ENCODE measurements at places on chromosomes 13 and 19. TPM values are rescaled to one million over a fixed set of nuclear protein-coding genes. Genes with fewer than 3 reads are reported as not detected.

DNA sequence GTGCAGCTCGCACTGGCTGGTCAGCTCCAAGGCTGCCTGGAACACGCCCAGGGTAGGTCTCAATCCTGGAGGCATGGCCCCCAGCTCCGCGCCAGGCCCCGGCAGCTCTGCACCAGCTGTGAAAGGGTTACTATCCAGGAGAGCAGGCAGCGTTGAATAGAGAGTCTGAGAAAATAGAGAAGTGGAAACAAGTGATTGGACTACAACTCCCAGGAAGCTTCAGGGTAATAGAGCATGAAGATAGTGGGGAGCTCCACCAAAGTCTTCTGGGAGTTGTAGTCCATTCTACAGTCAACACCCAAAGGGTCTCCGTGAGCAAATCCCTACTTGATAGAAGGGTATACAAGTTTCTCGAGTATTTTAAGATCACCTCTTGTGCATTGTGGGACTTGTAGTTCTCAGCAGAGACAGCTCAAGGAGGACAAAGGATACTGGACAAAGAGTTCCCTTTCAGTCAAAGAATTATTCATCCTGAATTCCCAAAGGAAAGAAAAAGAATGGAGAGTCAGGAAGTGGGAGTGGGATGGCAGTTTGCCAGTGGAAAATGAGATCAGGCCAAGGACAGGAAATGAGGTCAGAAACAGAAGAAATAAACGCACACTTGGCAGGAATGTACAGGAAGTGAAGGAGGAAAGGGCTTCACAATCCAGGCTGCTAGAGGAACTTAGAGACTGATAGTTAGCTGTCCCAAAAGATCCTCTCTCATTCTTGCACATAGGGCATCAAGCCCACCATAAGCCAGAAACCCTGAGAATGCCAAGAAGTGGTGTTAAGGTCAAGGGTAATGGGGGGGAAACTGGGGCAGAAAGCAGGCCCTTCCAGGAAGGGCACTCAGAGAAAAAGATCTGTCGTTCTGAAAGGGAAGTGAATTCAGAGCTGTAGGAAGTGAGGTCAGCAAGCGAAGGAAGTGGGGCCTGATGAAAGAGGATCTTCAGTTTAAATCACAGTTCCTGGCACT is 5.5 kb upstream of the MAMSTR start:
- DNase-seq, result peak; percentile 100

Gene DAZAP1
- total RNA-seq, result 74.9 TPM

DNA sequence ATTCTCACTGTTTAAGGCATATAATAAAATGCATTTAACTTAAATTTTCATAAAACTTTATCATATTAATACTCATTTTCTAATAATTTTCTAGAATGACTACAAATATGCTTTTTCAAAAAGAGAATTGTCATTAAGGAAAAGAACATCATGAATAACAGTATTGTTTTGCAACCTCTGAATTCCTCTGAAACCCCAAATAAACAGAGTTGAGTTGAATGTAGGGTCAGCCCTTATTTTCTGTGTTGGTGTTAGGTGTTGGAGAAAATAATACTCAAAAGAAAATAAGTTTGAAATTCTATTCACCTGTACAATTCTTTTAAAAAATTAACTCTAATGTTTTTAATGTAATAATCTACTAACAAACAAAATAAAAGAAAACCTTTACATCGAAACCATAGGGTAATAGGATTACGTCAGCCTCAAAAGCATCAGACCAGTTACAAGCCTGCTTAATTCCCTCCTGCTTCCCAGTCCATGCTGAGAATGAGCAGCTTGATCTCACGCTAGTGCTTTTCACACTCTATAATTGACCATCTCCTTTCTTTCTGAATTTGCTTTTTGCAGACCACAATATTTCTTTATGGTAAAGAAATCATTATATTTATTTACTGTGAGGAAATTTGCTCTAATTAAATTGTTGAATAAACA is 160.9 kb downstream of the PCDH9 start:
- no peak for DNase-seq

DNA sequence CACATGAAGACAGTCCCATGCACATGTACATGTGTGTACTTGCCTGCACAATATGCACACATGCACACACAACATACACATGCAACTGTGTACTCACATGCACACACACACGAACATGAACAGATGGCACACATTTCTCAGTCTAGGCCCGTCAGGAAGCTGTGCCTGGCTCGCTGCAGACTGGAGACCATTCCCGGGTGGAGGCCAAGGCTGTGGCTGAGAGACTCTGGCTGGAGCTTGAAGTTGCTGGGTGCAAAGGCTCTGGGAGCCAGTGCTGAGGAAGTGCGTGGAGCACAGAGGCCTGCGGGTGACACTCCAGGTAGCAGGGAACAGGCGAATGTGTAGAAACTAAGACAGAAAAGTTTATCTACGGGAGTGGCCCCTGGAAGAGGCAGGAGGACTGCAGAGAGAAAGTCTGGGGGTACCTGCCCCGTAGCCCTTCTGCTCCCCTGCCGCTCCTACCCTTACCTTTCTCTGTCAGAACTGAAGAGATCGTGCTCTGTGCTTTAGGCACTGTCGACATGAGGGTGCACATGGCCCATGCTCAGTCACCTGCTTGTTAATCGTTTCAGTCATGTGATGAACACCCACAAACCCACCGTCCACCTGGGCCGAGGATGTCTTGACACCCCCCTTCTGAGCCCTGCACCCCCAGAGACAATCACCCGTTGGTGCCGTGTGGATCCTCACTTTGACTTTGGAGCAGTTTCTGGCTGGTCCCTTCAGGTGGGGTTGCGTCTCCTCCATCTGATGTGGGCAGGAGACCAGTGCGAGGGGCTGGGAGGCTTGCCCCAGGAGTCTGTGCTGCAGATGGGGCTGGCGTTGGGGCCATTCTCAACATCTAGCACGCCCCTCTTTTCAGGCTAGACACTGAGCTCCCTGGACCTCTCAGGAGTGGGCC is 69.4 kb downstream of the TEX29 start:
- DNase-seq, result no peak

Gene RINL
- total RNA-seq, result 5.8 TPM

- peak; percentile 44 for DNase-seq
Measured at GRCh38 chr13:79749984-79750551, 269.1 kb downstream of the NDFIP2 start.

GRCh38 chr13:80374901-80375300 is 34.0 kb upstream of the SPRY2 start:
- no peak for DNase-seq

DNA sequence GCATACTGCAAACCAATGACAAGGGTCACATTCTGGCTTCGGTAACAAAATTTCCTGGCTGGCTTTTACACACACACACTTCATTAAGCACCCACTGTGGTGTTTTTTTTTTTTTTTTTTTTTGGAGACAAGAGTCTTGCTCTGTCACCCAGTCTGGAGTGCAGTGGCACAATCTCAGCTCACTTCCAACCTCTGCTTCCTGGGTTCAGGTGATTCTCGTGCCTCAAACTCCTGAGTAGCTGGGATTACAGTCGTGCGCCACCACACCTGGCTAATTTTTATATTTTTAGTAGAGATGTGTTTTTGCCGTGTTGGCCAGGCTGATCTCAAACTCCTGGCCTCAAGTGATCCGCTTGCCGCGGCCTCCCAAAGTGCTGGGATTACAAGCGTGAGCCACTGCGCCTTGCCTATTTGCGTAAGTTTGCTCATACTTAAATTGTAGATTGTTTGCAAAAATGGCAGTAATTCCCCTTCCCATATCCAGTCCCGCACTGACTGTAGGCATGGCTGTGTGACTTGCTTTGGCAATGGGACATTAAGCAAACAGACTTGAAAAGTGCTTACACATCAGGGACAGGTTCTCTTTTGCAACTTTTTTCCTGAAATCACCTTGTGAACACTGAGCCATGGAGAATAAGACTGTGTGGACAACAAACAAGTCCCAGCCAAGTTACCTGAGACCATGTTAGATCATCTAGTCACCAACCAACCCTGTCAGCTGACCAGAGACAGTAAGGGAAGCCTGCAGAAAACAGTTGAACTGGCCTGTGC is 42.1 kb upstream of the EBPL start:
- no peak for DNase-seq

Gene GTF2F1
- total RNA-seq, result 57.8 TPM

GRCh38 chr19:49116544-49116943 is 2.4 kb downstream of the LIN7B start:
- no peak for DNase-seq

- DNase-seq, result no peak
Measured at GRCh38 chr13:113579686-113580085, 4.9 kb upstream of the TFDP1 start.

Gene CEACAM4
- not detected for total RNA-seq

DNA sequence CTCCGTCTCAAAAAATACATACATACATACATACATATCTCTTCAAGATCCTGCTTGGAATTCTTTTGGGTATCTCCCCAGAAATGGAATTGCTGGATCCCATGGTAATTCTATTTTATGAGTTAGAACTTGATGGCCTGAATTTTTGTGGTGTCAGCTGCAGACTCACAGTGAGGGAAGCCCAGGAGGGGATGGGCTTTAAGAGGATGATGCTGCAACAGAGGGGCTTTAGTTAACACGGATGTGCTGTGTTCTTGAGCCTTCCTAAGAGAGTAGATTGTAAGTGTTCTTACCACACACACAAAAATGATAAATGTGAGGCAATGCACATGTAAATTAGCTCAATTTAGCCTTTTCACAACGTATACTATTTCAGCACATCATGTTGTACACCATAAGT is 31.8 kb downstream of the CACNG6 start:
- DNase-seq, result no peak

GRCh38 chr13:66343224-66343828 is 886.8 kb downstream of the PCDH9 start:
- DNase-seq, result no peak

- no peak for DNase-seq
Measured at GRCh38 chr13:113324398-113324797, 27.4 kb downstream of the LAMP1 start.

GRCh38 chr13:107942030-107942617 is 273.2 kb downstream of the LIG4 start:
- no peak for DNase-seq

- no peak for DNase-seq
Measured at GRCh38 chr13:29255567-29255966, 339.9 kb downstream of the SLC7A1 start.

- no peak for DNase-seq
Measured at GRCh38 chr13:99577934-99578917, 77.0 kb downstream of the TM9SF2 start.

- no peak for DNase-seq
Measured at GRCh38 chr19:10288662-10289166, 1.0 kb upstream of the ICAM5 start.

DNA sequence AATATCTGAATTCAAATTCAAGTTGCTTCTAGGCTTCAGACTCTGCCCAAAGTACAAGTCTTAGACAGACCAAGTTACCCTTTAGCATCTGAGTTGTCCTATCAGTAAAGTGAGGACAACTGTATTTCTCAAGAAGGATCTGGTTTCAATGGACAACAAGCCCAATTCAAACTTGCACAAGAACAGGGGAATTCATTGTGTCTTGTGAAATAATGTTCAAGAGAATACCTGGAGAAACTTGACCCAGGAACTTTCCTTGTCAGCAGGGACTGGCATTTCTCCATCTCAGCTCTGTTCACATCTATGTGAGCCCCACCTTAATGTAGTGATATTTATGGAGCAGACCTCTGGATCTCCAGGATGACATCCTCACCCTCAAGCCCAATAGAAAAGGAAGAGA is 894.9 kb upstream of the SLC10A2 start:
- DNase-seq, result no peak

Gene ADGRE2
- total RNA-seq, result 0.10 TPM

Gene IZUMO2
- not detected for total RNA-seq

- DNase-seq, result no peak
Measured at GRCh38 chr13:107572156-107572555, 643.2 kb downstream of the LIG4 start.

DNA sequence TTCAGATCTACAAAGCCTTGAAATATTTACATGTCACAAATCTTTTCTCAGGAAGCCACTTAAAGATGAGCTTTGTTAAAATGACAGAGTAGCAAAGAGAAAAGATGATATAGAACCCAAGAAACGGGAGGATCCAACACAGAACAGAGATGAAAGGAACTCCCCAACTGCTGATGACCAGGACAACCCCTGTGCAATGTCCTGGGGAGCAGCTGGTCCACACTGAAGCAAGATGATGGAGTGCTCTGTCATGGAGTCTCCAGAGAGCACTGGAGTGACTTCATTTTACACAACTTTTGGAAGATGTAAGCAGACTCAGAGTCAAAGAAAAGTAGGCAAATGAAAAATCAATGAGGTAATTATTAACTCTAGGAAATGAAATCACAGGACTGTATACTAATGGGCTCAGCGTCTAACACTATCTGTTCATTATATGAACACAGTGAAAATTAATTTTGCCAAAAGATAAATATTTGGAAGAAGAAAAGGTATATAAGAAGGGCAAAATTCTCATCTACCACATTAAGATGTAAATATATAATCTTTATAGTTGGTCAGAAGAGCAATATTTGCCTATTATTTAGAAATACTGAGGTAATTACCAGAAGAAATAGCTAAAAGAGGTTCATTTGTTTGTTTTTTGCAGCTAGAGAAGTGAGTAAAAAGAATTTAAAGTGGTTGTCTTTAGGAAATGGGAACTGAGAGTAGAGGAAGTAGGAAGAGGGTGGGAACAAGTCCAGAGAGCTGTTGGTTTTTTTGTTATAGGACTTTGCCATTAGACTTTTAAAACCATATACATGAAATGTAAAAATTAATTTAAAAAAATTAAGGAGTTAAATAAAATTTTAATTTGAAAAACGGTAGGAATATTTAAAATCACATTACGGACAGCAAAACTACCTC is 30.5 kb downstream of the MTRF1 start:
- no peak for DNase-seq

DNA sequence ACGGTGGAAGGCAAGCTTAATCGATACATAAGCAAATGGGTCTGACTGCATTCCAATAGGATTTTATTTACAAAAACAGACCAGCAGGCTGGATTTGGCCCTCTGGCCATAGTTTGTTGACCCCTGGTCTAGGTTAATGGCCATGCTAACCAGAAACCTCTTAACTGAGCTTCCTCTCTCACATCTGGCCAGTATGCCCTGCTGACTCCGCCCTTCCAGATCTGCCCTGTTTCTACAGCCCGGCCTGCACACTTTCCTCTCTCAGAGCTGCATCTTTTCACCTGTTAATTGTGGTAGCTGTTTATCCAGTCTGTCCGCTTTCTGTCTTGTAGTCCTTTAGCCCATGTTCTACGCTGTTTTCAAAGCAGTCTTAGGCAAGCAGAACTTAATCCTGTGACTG is 25.6 kb downstream of the EDNRB start:
- no peak for DNase-seq

- DNase-seq, result no peak
Measured at GRCh38 chr13:73945871-73946270, 188.3 kb downstream of the KLF12 start.

GRCh38 chr19:15452111-15453047 is 2.6 kb upstream of the WIZ start:
- peak; percentile 66 for DNase-seq

Gene HSPB6
- 1.8 TPM for total RNA-seq

DNA sequence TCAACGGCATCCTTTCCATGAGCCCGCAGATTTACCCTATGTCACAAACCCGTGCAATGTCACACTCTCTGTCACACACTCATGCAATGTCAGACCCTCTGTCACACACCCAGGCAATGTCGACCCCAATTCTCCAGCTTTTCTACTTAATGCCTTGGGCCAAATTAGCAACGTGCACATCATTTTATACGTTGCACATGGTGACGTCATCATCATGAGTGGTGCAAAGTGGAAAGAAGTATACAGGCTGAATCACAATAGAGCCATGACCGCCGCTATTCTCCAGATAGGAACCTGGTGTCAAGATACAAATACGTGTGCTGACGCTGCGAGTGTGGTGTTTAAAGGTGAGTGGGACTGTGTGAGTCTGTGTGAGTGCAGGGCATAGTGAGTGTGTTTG is 21.7 kb upstream of the ZNF845 start:
- DNase-seq, result no peak

- no peak for DNase-seq
Measured at GRCh38 chr19:43624933-43625332, 5.5 kb upstream of the ZNF428 start.

Data from glomerular endothelial cell (primary cell).